ENCODE measurements at places on chromosomes 12 and 14.

DNA sequence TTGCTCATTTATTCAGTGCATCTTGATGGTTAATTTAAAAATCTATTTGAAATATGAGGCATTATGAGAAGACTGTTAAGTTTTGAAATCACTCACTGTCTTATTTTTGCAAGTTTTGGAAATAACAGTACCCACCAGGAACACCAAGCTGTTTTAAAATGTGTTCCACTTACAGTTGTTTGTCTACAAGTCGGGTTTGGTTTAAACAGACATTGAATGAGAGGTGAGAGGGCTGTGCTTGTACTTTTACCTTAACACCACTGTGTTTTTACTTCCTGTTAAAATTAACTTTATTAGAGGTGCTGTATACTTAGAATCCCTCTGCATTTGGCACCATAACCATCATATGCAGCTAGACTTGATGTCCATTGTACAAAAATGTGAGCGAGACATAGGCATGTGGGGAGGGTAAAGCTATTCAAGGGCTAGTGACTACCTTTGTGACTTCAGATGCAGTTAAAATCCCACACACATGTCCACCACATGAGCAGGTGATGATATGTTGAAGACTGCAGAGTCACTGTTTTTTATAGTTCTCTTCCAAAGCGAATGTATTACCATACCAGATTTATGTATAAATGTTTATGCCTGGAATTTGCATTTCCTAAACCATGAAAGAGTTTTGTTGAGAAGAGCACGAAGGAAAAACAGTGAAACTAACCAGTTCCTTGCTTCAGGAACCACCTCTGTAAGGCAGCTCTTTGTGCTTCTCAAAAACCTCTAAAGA lies 12.9 kb downstream of the ELK3 start:
- DNase-seq = no peak

DNA sequence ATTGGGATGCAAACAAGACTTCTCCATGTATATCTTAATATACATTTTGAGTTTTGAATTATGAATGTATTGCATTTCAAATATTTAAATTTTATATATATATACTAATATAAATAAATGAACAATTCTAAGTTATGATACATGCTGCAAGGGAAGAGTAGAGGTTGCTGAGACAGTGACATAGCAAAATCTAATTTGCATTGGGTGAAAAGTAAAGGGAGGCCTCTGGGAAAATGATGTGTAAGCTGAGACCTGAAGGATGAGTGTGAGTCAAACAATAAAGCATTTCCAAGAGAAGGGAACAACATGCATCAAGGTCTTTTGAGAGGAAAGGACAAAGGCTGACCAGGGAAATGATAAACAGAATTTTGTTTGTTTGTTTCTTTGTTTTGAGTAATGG lies 62.9 kb upstream of the PTPRQ start:
- DNase-seq = no peak

DNA sequence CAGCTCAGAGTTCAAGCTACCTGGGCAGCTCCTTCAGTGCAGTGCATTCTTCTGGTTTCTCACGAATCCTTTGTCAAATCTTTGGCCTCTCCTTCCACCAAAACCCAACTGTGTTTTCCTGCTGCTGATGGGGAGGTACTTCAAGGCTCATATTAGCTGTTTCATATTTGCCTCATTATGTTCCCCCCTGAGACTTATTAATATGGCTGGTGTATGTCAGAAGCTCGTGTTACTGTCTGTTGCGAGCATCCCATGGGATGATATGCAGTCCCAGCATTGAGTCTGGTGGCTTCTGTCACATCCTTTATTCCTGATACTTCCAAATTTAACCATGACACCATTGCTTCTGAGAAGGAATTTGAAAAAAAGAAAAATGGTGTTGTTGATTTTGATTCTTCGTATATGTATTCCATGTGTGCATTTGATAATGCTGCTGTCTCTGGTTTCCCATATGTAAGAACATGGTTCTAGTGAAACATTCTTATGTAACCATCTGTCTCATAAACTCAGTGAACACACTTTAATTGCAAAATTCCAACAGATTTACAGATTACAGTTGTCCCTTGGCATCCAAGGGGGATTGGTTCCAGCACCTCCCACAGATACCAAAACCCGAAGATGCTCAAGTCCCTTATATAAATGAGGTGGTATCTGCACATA lies 149.1 kb downstream of the KICS2 start:
- DNase-seq = no peak

- no peak for DNase-seq
These were observed 14.5 kb downstream of the DPF3 start for GRCh38 chr14:72879431-72879830.

DNA sequence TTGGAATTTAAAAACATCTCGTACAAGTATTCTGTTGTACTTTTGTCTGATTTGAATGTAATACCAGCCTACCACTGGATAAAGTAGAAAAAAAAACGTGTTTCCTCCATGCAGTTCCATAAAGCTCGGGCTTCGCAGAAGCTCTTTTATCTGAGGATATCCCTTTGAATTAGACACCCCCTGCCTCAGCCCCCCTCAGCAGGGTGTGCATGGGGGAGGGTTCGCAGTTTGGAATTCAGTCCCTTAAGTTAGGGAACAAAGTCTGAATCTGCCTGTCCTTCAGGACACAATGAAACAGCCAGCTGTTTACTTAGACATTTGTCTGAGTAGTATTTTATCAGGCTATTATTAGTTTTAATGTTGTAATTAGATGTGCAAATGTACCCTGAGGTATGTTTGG lies 234.0 kb upstream of the CAND1 start:
- no peak for DNase-seq

DNA sequence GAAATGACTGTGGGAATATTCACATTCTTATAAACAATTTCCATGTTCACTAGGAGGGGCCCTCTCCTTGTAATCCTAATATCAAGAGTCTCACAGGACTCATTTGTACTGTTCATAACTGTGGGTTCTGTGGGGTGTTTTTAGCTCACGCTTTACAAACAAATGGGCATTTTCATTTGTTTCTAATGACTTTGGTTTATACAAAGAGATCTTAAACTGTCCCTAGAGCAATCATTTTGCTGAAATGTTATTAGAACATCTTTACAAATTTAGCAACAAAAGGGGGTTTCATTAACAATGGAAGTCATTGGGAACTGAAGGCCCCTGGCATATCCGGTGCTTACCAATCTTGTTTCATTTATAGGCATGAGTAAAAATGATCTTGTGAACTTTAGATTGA lies 370.5 kb downstream of the TRHDE start:
- no peak for DNase-seq

- no peak for DNase-seq
These were observed 1.4 kb upstream of the ARHGEF40 start for GRCh38 chr14:21068521-21069387.

DNA sequence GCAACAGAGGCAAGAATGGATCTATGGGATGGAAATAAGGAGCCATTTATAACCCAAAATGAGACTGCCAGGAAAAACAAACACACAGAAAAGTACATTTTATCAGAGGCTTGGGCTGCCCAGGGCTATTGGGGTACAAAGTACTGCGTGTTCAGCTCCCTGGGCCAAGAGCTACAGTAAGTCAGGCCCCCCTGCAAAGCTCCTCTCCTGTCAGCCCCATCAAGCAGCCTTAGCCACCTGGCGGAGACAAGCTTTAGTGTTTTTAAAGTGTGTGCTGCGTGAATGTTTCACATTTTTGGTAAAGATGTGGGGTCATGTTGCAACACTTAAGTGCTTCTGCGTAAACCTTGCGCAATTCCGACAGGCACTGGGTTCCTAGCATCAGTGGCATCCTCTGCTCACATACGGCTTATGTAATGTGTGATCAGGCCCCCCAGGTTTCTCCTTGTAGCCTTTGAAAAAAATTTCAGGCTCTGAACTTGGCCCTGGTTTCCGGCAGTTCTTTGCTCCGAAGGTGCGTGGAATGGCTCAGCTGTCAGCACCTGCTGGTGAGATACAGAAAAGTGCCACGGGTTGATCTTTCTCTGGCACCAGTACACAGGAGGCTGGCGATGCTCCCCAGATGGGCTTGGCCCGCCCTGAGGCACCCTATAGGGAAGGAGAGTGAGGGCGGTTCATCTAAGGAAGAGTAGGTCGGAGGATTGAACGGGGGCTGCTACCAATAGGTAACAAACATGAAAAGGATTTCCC lies 198.7 kb upstream of the EEA1 start:
- no peak for DNase-seq

- DNase-seq = no peak
These were observed at the start of gene CNTN1 for GRCh38 chr12:40691913-40692764. Gene CNTN1, plus strand, starts transcription at chr12:40692439.

DNA sequence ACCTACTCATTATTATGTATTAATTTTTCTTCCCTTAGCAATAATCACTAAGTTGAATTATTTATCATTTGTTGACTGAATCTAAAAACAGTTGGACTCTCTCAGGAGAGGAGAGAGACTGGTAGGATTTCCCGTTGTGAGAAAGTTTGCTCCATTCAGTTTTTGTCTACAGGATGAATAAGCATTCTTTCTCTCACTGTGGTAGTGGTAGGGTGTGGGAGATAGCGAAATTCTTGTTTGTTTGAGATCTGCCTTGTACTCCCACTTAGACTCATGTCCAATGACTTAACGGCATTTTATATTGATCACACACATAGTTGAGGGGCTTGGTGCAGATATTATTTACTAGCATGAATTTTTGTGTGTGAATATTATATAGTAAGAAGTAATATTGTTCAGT lies 421.0 kb upstream of the PDE3A start:
- no peak for DNase-seq

DNA sequence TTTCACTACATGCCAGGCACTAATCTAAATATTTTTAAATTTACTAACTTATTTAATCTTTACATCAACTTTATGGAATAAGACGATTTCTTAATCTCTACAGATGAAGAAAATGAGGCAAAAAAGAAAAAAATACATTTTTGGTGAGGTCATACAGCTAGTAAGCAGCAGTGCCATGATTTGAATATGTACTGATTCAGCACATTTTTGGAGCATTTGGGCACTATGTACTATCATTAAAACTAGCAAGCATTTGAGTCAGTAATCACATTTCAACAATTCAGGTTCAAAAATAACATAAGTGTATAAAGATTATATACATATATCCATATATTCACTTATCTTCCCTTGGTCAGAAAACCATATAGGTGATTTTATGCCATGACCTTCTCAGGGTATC lies 124.4 kb upstream of the TMTC1 start:
- DNase-seq = no peak

DNA sequence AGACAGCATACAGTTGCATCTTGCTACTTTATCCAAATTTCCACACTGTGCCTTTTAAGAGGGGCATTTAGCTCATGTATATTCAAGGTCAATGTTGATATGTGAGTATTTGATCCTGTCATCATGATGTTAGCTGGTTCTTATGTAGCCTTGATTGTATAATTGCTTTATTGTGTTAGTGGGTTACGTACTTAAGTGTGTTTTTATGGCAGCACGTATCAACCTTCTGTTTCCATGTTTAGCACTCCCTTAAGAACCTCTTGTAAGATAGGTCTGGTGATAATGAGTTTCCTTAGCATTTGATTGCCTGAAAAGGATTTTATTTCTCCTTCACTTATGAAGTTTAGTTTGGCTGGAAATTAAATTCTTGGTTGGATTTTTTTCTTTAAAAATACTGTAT lies 445.2 kb downstream of the NAV3 start:
- DNase-seq = no peak

- no peak for DNase-seq
These were observed 341.2 kb downstream of the NPAS3 start for GRCh38 chr14:33279865-33280264.

GRCh38 chr12:107631715-107632114 lies 53.9 kb upstream of the PWP1 start:
- DNase-seq = no peak

DNA sequence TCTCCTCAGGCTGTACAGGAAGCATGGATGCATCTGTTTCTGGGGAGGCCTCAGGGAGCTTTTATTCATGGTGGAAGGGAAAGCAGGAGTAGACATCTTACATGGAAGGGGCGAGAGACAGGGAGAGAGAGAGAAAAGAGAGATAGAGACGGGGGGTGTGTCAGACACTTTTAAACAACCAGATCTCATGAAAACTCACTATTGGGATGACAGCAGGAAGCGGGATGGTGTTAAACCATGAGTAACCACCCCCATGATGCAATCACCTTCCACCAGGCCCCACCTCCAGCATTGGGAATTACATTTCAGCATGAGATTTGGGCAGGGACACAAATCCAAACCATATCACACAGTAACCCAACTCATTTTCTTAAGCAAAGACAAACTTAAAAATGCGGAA lies 110.0 kb upstream of the EEA1 start:
- no peak for DNase-seq

DNA sequence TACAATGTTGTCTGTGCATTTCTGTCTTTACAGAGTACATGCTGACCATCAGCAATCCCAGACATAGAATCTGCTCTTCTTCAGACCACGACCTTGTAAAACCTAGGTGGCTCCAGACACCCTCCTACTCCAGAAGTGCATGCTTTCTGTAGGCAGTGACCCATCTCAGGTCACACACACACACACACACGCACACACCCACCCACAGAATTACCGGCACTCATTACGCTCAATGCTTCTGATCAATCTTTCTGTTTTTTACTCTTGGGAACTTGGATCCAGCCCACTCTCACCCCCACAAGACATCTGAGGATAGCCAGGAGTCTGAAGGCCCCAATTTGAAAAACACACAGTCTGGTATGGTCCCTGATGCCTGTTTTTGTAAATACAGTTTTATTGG lies 7.5 kb upstream of the TSPAN9 start:
- no peak for DNase-seq

DNA sequence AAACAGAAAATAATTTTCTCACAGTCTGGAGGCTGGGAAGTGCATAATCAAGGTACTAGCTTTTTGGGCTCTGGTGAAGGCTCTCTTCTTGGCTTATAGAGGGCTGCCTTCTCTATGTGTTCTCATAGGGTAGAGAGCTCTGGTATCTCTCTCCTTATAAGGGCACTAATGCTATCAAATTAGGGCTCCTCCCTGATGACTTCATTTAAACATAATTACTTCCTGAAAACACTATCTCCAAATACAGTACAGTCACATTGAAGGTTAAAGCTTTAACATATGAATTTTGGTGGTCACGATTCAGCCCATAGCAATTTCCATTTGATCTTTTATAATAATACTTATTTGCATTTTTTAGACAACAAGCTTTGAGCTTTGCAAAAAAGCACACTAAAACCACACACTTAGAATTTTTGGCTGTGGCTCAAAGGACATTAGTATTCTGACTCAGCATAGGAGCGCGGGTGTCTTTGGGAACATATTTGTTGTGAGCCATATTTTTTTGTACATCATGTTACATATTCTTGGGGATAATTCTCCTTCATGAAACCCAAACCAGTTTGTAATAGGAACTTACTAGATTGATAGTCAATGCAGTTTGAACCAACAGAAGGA lies 808.1 kb upstream of the FBXO33 start:
- no peak for DNase-seq
